Stimulated activated CD4-positive, alpha-beta T cell treated with anti-CD3 and anti-CD28 coated beads, Interleukin-2, amount 100 ng/mL, for 48 hours (primary cell): ENCODE measurements at places on chromosomes 11 and 22.

- DNase-seq: no peak
Observed at GRCh38 chr22:23649071-23649501, 17.0 kb upstream of the DRICH1 start.

- no peak for DNase-seq
Observed at GRCh38 chr22:37231406-37232139, 12.5 kb downstream of the RAC2 start.

DNA sequence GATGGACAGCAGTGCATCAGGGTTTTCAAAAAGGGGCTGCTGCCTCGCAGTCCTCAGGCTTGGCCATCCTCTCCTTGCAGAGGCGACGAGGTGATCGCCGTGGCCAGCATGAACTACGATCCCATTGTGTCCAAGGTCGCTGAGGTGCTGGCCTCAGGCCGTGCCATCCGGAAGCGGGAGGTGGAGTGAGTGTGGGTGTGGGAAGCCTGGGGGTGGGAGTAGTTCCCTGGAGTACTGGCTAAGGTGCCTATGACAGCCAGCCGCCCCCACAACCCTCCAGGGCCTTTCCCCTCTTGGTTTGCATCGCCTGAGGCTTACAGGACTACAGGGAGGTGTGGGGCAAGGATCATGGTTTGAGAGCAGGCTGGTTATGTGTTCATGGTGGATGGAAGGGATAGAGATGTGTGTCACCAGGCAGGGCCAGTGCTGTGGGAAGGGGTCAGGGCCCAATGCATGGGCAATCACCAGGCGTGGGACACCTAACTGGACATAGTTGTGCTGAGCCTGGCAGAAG is 2.1 kb upstream of the LZTR1 start:
- no peak for DNase-seq

DNA sequence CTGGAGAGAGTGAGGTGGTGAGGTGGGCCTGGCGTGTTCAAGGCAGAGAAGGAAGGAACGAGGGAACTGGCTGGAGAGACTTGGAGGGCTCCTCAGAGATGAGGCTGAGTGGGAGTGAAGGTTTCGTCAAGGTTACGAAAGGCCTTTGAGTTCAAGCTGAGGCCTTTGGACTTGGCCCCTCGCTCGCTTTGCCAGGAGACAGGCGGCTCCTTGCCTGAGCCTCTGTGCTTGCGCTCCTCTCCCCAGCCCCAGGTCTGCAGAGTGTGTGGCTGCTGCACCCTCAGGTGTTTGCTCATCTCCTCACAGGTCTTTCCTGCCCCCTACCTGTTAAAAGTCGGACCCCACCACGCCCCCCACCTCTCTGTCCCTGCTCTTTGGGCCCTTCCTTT is 91.6 kb downstream of the ATXN10 start:
- DNase-seq: no peak

DNA sequence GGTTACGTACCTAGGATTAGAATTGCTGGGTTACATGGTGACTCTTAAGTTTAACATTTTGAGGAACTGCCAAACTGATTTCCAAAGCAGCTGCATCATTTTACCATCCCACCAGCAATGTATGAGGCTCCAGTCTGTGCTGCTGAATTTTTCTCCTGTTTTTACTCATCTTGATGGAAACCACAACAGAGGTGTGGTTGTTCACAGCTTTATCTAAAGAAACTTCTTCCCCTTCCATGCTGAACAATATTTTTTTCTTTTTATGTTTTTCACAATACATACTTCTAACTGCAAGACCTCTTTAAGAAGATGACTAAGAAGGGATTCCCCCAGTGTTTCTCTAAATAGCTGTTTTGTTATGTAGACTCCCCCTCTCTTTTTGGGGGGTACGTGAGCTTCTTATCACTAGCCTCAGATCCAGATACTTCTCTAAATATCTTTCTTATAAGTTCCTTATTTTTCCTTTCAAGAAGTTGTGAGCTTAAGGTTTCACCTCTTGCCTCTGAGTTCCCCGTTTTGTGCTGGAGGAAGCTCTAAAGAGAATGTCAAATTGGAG is 24.0 kb downstream of the TCP11L1 start:
- no peak for DNase-seq

- peak; percentile 88 for DNase-seq
Observed at GRCh38 chr11:18012906-18013781, at the start of gene SERGEF. SERGEF (minus strand) TSS chr11:18013047; CDS start chr11:18013010, 37 bp downstream.

GRCh38 chr22:27670701-27671412 is 130.7 kb downstream of the MN1 start:
- DNase-seq: no peak

DNA sequence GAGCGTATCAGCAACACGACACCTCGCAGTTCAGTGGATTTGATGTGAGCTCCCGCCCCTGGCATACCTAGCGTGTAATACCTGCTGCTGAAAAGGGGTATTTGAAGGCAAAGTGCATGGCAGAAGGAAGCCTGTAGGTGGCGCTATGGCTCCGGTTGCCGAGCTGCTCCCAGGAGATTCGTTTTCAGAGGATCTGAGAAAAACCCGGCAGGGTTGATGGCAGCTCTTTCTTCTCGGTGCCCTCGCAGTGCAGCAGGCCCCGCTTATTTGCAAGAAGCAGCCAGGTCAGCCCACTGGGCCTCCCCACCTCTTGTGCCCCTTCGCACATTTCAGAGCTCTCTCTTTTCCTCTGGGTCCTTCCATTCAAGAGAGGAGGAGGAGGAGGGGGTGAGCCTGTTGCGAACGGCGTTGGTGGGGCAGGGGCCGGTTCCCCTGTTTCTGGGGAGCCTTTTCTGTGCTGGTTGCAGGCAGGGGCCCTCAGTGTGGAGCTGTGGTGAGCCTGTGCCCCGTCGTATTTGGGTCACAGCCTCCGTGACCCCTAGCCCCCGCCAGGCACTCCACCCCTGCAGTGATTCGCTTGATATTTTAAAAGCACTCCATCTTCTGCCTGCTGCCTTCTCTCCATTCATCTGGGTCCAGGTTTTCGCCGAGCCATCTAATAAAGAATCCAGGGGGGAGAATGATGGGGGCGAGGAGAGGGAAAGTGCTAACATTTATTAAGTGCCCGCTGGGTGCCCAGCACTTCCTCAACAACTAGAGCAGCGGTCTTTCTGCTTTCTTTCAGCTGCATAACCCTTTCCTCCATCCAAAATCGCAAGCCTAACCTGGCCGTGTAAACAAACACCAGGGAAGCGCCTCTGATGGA is 85.3 kb upstream of the SYT13 start:
- DNase-seq: peak; percentile 71

- DNase-seq: no peak
Observed at GRCh38 chr11:75333807-75334140, 17.7 kb downstream of the ARRB1 start.

GRCh38 chr11:115652094-115652493 is 147.9 kb upstream of the CADM1 start:
- DNase-seq: no peak

DNA sequence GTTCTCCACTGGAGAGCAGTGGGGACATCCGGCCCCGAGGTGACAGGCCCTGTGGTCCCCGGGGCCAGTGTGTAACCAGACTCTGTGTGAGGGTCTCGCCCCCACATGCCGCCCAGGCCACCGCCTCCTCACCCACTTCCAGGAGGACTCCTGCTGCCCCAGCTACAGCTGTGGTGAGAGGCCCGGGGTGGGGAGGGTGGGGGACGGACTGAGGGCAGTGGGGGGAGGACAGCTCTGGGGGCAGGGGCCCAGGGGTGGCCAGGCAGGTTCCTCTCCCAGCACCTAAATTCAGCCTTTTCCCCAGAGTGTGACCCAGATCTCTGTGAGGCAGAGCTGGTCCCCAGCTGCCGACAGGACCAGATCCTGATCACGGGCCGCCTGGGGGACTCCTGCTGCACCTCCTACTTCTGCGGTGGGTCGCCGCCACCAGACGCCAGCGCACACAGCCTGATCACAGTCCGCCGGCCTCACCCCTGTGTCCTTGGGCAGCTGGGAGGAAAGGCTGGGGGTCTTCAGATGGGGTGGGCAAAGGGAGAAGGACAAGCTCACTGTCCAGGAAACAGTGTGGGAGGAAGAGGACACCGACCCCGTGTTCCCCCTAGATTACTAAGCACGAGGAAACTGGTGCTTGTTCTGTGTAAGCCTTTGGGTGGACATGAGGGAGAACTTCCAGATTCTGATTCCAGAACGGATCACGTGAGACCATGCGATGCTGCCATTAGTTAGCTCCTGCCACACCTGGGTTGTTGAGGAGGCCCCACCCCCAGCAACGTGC is 84.4 kb upstream of the MYOD1 start:
- no peak for DNase-seq

DNA sequence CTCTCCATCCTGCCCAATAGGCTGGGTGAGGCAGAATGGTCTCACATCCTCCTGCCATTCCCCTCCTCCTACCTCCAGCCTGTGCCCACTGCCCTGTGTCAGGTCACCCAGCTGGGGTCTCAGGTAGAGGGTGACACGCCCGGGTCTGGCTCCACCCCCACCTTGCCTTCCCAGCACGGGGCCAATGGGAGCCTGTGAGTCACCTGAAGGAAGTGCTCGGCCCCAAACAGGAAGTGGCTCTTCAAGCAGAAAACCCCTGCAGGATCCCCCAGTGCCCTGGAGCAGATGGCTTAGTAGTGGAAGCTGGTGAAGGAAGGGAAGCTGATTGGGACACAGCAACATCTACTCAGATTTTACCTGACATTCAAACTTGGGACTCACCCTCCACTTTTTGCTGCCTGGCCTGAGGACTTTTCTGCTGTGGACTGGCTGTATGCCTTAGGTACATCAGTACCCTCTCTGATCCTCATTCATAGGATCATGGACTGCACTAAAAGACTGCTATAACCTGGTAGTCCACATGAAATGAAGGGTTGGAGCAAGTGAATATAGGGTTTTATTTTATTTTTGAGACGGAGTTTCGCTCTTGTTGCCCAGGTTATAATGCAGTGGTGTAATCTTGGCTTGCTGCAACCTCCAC is 33.4 kb downstream of the GDPD5 start:
- peak; percentile 48 for DNase-seq

- DNase-seq: no peak
Observed at GRCh38 chr22:44220727-44221680, 40.3 kb downstream of the PARVG start.

DNA sequence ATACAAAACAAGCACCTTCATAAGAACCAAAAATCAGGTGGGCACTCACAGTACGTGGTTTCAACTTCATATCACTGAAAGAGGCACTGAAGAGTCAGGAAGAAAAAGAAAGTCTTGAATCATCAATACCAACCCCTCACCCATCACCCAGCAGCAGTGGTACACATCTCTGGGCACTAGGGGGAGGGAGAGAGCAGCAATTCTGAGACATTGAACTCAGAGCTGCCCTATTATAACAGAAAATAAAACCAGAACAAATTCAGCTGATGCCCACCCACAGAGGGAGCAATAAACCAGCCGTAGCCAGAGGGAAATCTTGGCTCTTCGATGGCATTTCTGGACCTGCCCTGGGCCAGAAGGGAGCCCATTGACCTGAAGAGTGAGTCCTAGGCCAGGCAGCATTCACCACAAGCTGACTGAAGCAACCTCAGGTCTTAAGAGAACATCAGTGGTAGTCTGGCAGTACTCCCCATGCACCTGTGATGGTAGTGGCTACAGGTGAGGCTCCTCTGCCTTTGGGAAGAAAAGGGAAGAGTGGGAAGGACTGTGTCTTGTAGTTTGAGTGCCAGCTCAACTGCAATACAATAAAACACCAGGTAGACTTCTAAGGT is 42.2 kb upstream of the FAM181B start:
- DNase-seq: peak; percentile 10

DNA sequence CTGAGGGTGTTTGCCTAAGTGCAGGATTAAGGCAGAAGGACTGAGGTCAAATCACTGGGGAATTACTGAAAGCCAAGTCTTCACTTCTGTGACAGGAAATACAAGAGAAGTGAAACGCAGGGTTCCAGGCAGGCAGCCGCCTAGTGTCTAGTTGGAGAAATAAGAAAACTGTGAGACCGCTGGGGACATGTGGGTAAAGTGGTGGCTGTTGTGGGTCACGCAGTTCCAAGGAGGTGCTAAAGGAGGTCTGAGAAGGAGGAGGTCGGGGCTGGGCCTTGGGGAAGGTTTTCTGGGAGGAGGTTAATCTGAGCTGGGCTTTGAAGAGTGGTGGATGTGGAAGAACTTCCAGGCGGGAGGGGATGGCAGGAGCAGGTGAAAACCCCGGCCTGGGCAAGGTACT is 11.2 kb downstream of the MCM5 start:
- DNase-seq: no peak
